Stimulated activated CD4-positive, alpha-beta T cell treated with anti-CD3 and anti-CD28 coated beads, Interleukin-4, amount 100 ng/mL, for 48 hours (primary cell): ENCODE measurements at places on chromosomes 12 and 14.
A peak's percentile ranks its signal among the peaks of the same experiment; 100 is the strongest.

DNA sequence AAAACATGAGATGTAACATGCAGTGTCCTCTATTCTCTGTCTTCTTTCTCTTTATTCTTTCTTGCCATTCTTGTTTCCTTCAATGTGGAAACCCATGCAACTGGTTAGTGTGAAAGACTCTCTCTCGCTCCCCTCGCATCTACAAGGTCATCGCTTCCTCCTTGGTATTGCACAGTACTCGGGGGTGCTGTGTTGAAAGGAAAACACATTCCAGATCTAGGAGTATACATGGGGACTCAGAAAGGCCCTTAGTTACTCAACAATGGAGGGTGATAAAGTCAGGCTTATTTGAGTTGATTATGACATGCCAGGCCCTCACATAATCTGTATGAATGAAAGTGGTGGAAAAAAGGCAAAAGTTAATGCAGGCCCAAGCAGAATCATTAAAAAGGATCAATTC is 75.5 kb upstream of the OVCH1 start:
- DNase-seq = no peak

DNA sequence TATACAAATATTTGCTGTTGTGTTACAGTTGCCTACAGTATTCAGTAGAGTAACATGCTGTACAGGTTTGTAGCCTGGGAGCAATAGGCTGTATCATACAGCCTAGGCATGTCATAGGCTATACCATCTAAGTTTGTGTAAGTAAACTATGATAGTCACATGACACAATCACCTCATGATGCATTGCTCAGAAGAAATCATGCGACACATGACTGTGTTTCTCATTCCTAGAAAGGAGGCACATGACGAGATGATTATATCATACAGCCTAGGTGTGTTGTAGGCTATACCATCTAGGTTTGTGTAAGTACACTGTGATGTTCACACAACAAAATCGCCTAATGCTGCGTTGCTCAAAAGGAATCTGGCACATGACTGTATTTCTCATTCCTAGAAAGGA is 31.9 kb downstream of the NOPCHAP1 start:
- no peak for DNase-seq

GRCh38 chr14:60661721-60662120 is 12.4 kb upstream of the SIX1 start:
- DNase-seq = no peak

DNA sequence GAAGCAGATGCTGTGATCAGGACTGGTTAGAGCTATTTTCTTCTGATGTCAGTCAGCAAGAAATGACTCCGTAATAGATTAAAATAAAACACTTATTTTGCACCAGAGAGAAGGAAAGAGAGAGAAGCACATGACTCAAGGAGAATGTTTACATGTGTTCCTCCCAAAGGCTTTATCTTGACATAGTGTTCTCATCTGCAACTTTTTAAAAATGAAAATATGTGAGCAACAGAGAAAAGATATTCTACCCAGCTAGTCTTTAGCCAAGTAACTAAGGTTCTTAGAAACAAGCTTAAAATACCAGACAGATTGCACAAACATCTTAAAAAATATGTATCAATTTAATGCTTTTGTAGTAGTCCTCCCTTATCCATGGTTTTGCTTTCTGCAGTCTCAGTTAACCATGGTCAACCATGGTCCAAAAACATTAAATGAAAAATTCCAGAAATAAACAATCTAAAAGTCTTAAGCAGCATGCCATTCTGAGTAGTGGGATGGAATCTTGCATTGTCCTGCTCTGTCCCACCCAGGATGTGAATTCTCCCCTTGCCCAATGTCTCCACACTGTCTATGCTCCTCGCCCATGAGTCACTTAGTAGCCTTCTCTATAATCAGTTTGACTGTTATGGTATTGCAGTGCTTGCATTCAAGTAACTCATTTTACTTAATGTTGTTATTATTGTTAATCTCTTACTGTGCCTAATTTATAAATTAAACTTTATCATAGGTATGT is 9.9 kb downstream of the SERPINA10 start:
- DNase-seq = no peak

- DNase-seq = no peak
Observed at GRCh38 chr12:67798768-67799167, 150.2 kb downstream of the DYRK2 start.

GRCh38 chr12:67202678-67203012 is 66.5 kb upstream of the CAND1 start:
- no peak for DNase-seq

GRCh38 chr12:116528065-116528464 is 31.1 kb upstream of the MAP1LC3B2 start:
- no peak for DNase-seq

DNA sequence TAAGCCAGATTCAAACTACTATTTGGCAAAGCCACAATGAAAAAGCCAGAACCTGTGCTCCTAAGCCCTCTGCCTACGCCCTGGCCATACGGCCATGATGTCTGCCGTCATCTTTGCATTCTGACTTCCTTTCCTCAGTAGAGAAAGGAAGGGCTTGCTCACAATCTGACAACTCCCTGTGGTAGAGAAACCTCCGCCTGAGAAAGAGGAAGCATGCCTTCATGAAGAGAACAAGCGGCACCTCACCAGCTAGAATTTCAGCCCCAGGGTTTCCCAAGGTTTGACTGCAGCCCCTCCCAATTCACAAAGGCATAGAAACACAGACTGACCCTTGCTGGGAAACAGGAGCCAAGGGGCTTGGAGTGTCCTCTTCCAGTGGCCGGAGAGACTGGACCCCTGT is 25.7 kb downstream of the TEP1 start:
- DNase-seq = no peak

- no peak for DNase-seq
Observed at GRCh38 chr14:56175773-56176172, 57.6 kb downstream of the PELI2 start.

DNA sequence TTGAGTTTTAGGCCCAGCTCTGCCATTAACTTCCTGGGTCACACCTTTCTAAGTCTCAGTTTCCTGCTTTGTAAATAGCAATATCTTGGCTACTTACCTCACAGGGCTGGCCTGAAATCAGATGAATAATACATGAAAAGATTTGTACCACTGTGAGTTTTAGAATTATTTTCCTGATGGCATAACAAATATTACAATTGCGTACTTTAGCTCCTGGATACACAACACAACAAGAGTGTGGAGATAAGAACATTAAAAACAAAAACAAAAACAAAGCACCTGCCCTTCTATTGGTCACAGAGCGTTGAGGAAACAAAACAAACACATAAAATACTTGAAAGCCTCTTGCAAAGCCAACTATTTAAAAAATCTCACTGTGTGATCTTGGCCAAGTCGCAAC is 4.9 kb upstream of the HDAC7 start:
- no peak for DNase-seq

DNA sequence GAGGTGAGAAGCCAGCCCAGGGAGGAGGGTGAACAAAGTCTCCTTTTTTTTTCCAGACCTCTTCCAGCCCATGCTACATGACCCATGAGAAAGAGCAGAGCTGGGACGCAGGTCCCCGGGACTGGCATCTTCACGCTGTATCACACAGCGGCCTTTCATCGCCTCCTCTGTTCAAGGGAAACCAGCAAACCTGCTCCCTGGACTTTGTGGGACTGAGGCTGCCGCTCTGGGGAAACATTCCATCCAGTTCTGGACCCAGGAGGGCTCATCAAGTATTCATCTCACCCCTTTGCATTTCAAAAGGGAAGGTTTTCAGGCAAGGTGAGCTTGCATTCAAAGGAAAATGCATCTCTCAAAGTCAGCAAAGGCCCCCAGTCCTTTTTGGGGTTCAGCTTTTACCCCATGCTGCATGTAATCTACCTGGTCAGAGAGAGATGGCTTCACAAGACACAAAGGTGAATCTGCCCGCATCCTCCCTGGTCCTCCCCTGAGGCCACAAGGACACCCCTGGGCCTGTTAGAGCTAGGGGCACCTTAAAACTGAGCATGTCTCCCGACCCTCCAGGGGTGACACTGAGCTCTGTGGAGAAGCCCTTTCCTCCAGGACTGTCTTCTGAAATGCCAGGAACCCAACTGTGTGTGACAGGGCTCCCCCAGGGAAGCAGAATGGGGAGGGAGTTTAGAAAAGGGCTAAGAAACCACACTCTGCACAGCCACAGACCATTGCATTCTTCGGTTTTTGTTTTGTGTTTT is 21.2 kb upstream of the MEG3 start:
- DNase-seq = no peak

- DNase-seq = no peak
Observed at GRCh38 chr12:6225630-6226001, 25.4 kb downstream of the CD9 start.

GRCh38 chr12:51265024-51265423 is 5.2 kb downstream of the SMAGP start:
- no peak for DNase-seq

GRCh38 chr14:46377305-46377704 is 274.3 kb downstream of the RPL10L start:
- no peak for DNase-seq

- no peak for DNase-seq
Observed at GRCh38 chr12:33639975-33640374, 200.4 kb upstream of the SYT10 start.

DNA sequence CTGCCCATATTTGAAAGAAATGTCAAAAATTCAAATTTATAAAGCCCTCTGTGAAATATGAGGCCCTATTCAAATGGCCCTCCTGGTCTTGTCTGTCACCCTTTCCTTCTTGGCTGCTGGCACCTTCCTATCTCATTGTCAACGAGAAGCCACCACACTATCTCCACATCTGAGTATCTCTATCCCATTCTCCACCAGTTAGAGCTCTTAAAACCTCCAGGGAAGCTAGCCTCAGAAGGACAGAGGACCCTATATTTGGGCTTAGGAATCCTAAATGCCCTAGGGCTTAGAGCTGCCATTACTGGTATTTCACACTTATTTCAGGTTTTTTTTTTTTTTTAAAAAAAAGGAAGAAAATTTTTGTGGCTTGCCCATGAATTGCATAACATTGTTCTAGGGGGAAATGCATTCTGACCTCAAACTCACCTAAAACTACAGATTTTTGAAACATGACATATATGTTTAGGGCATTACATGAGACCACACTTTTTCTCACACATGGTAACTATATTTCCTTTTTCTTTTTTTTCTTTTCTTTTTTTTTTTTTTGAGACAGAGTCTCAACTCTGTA is 25.0 kb downstream of the SLC25A21 start:
- no peak for DNase-seq

- no peak for DNase-seq
Observed at GRCh38 chr14:68661226-68662225, 131.3 kb downstream of the ZFP36L1 start.

GRCh38 chr12:112350593-112351592 is 31.3 kb downstream of the HECTD4 start:
- DNase-seq = no peak

- DNase-seq = no peak
Observed at GRCh38 chr12:104991565-104992128, 5.5 kb downstream of the NOPCHAP1 start.

DNA sequence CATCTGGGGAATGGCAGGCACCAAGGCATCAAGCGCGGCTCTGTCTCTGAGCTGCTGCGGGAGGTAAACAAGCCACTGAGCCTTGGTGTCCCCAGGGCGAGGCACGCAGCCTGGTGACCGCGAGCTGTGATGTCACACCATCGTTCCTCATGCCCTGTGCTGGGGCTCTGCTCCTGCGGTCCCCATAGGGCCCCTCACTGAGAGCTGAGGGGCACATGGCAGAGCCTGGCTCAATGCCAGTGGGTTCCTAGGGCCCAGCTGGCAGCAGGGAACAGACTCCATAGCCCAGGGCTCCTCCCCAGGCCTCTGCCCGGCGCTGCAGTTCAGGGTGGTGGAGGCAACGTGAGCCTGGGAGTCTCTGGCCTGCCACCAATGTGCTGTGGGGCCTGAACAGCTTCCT is 22.6 kb downstream of the CHGA start:
- no peak for DNase-seq

GRCh38 chr12:24088751-24089509 is 139.5 kb upstream of the SOX5 start:
- DNase-seq = no peak

GRCh38 chr12:24075650-24076049 is 126.2 kb upstream of the SOX5 start:
- DNase-seq = no peak

GRCh38 chr14:76872796-76873432 is 46.7 kb downstream of the LRRC74A start:
- peak; percentile 56 for DNase-seq
